M059J (cell line): ENCODE measurements at places on chromosomes 3 and 15.

DNA sequence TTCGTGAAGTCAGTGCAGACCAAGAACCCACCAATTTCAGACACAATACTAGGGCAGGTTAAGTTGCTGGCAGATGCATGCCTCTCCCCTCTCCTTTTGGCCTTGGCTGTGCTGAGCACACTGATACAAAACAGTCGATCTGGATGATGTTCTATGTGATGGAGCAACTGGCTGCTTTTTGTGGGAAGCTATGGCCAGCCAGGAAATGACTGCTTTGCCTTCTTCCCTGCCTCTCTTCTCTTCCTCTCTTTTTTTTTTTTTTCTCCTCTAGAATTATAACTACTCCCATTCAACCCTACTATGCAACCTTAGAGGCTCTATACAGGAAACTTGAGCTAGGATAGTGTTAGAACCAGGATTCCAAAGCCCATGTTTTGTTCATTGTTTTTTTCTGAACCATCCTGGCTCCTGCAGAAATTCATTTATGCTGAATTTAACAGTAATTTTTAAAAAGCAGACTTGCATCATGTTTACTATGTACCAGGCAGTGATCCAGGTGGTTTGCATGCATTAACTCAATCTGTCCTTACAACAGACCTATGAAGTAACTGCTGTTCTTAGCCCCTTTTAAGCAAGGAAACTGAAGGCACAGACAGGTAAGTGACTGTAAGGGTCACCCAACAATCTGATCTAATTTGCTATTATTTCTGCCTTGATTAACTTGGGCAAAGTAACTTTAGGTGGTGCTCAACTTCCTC, 62.9 kb downstream of the PLD1 start:
- no peak for DNase-seq

DNA sequence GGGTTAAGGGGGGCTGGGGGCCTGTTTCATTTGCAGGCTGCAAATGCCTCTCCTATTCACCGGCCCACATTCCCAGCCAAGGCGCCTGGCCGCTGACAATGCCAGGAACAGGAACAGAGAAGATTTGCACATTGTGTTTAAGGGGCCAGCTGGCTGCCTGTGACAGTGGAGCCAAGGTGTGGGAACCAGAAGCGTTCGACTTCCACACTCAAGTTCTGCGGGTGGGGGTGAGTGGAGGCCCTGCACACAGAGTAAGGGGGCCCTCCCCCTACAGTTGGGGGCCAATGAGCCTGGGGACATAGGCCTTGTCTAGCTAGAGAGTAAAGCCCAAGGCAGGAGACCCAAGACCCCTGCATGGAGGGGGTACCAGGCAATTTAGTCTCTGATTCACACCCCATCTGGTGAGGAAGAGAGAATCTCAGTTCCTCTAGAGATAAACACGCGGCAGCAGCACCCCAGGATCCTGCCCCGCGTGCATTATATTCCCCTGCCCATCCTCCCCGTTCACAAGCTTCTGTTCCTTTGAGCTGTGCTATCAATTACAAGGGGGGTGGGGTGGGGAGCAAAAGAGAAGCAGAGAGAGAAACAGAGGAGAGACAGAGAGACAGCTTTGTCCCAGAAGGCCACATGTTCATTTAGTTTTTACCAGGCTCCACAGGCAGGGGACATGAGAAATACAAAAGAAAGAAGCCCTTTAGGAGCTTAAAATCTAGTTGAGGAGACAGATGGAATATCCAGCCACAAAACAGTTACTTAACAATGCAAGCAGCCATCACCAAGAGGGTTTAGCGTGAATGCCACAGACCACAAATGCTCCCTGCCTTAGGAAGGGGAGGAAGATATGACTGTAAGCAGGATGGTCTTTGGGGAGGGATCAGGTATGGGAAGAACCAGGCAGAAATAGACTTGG, 9.2 kb downstream of the IGDCC3 start:
- DNase-seq = no peak

- DNase-seq = no peak
Observed at GRCh38 chr3:106673926-106674569, 703.2 kb upstream of the CCDC54 start.

GRCh38 chr3:176690083-176690869, 507.0 kb downstream of the TBL1XR1 start:
- peak; percentile 8 for DNase-seq

GRCh38 chr3:69803681-69804270, 64.5 kb downstream of the MITF start:
- peak; percentile 50 for DNase-seq

DNA sequence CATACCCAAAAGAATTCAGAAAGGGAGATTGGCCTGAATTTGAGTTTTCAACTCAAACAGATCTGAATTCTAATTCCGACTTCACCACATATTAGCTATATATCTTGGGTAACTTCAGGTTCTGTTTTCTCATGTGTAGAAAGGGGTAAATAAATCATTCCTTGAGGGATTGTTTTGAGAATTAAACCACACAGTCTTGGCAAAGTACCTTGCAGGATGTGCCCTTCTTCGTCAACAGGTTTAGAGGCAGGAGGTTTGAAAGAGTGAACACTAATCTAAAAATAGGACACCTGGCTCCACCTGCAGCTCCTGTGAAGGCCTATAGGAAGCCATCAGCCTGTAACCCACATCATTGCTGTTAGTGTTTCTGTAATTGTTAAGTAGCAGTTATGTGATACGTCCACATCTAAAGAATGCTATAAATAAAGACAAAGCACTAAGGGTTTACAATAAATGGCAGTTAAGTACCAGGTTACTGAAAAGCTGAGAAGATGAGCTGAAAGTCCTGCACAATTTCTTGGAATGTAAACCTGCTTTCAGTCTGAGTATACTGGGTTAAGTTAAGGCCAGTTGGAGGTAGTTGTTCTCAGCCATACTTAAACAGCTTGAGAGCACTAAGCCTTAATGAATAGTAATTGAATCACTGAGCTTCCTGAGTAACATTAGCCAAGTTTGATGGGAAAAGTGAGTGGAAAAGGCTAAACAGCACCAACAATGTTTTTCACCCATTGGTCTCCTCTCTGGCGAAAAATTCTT, 6.0 kb downstream of the CCDC80 start:
- peak; percentile 89 for DNase-seq

GRCh38 chr15:65521350-65521749, 3.9 kb upstream of the DPP8 start:
- no peak for DNase-seq

DNA sequence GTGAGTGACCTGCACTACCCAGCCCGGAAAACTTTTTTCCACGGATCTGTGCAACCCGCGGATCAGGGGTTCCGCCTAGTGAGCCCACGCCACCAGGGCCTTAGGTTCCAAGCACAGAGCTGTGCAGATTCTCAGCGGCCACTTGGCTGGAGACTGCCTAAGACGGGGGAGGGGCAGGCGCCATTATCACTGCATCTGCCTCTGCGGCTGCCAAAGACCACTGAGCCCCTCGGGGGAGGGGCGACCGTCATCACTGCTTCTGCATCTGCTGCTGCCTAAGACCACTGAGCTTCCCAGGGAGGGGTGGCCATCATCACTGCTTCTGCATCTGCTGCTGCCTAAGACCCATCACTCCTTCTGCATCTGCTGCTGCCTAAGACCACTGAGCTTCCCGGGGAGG, 460.2 kb downstream of the OCA2 start:
- no peak for DNase-seq

GRCh38 chr3:147130461-147130860, 275.9 kb downstream of the ZIC4 start:
- peak; percentile 49 for DNase-seq

- DNase-seq = peak; percentile 40
Observed at GRCh38 chr15:65085990-65086679, 9.6 kb downstream of the KBTBD13 start.

GRCh38 chr3:20023623-20024405, 11.8 kb upstream of the PP2D1 start:
- no peak for DNase-seq

- no peak for DNase-seq
Observed at GRCh38 chr3:128498901-128499530, 6.0 kb upstream of the GATA2 start.

- no peak for DNase-seq
Observed at GRCh38 chr15:71975816-71976150, 142.2 kb downstream of the MYO9A start.

- no peak for DNase-seq
Observed at GRCh38 chr15:25183581-25184251, 228.9 kb downstream of the SNRPN start.

- no peak for DNase-seq
Observed at GRCh38 chr15:63633312-63633711, 36.1 kb downstream of the FBXL22 start.

- peak; percentile 3 for DNase-seq
Observed at GRCh38 chr3:22582266-22582665, 620.9 kb upstream of the UBE2E2 start.
